ENCODE measurements at places on chromosomes 7 and 10.

GRCh38 chr7:77771901-77772300, 26.3 kb downstream of the TMEM60 start:
- no peak for DNase-seq

GRCh38 chr7:42834676-42835075, 77.2 kb downstream of the C7orf25 start:
- DNase-seq = no peak

GRCh38 chr7:129108581-129108980, 35.9 kb upstream of the TSPAN33 start:
- DNase-seq = no peak

GRCh38 chr7:29929018-29929807, 60.4 kb downstream of the SCRN1 start:
- DNase-seq = no peak

DNA sequence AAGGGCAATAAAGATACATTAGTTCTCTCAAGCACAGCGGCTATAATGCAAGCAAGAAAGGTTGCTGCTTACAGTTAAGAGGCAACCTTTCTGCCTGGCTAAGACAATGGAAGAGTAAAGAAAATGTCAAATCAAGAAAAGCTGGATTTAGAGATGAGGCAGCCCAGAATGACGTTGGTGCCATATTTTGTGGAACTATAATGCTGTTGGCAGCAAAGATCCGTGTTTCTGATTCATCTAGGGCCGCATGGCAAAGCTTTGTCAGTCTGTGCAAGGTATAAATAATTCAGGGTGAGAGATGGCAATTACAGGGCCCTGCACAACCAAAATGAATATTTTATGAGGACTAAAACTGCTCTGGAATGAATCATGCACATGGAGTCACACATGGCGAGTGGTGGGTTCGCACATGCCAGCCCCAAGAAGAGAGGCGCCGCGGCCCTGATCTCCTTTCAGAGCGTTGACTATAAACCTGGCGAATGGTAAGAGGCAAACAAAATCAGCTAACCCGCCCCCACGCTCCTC, 76.6 kb downstream of the EBF3 start:
- no peak for DNase-seq

DNA sequence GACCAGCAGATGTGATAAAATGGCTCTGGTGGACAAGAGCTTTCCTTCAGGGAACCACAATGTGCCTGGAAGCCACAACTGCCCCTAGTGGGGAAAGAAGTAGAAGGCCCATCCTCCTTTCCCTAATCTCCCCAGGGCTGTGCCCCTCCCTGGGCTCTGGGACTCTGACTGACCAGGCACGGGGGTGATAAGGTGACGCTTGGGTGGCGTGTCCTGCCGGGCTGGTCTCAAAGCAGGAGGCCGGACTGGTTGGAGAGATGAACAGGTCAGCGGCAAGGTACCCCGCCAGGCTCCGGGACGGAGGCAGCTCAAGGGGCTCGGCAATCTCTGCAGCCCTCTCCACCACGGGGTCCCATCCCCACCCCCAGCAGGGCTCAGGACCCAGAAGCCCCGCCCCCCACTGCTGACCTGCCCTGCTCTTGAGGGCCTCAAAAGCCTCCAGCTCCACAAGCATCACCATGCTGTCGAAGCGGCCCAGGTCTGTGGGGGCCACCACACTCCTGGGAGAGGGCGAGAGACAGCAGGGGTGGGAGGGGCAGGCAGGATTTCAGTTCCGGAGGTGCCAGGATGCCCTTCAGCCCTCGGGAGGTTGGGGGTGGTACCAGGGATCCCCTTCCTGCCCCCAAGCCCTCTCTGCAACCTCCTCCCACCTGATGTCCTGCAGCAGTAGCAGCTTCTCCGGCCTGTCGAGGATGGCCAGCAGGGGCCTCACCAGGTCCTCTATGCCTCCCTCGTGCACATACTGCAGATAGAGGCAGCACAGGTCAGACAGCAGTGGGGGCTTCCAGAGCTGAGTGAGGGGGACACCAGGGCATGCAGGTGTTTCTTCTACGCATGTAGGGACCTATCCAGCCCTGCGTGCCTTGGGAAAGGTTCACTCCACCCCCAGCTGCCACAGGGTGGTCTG, 12.2 kb downstream of the LZTS2 start:
- DNase-seq = no peak
